ENCODE measurements at places on chromosomes 2 and 18.

DNA sequence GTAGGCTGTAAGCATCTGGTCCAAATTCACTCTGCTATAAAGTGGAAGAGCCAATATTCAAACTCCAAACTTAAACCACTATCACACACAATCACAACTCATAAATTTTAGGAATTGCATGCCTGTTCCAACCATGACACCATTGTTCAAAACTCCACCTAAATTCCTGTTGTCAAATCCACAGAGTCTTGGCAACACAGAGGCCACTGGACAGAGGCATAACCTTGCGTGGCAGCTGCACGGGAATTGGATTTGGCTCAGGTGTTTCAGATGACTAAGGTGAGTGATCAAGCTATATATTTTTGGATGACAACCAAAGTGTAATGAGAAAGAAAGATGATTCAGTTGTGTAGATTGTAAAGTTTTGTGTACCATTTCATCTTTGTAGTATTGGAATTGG lies 422.7 kb upstream of the TNP1 start:
- no peak for DNase-seq

GRCh38 chr18:3340015-3340681 lies 78.2 kb downstream of the MYL12B start:
- DNase-seq, result no peak

DNA sequence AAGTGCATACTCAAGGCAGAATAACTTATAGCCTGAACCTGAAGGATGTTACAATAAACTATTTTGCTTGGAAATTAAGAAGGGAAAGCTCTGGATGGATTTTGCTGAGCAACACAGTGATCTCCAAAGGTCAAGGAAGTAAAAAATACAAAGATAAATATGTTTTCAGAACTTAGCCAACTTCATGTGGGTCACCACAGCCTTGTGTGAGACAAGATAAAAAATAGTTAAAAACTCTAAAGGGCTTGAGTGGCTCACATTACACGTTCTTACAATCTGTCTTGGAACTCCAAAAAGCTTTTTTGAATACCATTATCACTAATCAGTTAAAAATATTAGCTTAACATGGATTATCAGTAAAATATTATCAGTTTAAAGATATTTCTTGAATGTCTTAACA lies 28.9 kb upstream of the MTX2 start:
- no peak for DNase-seq

DNA sequence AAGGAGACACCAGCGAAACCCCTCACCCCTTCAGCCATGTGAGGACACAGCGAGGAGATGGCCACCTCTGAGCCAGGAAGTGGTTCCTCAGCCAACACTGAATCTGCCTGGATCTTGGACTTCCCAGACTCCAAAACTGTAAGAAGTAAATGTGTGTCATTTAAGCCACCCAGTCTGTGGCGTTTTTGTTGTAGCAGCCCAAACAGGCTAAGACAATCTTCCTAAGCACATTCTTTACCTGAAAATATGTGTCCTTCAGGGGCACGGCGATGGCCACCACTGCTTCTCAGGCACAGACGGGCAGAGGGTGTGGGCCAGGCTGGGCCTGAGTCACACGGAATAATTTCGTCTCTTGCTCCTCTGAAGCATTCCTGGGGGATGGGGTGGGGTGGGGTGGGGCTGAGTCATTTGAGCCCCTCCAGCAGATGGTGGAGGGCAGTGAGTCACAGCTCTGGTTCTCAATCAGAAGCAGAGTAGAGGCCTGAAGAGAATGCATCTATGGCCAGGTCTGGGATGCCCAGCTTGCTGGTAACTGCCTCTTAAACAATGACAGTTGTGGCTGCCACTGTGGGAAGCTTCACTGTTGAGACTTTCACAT lies 142.4 kb downstream of the CAPN13 start:
- DNase-seq, result no peak

DNA sequence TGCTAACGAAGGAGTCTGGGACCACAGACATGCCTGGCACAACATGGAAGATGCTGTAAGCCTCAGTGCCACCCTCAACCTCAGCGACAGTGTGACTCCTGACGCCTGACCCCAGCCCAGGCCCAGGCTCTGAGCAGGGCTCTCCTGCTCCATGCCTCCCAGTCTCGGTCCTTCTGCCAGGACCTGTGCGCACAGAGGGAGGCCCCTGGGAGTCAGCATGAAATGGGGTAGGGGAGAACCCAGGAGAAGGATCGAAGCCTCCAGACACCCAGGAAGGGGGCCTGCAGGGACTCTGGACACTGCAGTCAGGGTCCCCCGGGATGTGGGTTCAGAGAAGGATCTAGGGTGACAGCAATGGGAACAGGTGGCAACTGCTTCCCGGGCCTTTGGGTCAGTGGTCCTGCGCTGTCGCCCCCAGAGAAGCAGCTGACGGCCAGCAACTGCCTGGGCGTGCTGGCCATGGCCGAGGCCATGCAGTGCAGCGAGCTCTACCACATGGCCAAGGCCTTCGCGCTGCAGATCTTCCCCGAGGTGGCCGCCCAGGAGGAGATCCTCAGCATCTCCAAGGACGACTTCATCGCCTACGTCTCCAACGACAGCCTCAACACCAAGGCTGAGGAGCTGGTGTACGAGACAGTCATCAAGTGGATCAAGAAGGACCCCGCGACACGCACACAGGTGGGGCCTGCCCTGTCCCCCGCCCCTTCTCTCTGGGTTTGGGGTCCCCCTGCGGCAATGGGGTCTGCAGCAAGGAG lies 233.9 kb downstream of the ATAD2B start:
- DNase-seq, result no peak

DNA sequence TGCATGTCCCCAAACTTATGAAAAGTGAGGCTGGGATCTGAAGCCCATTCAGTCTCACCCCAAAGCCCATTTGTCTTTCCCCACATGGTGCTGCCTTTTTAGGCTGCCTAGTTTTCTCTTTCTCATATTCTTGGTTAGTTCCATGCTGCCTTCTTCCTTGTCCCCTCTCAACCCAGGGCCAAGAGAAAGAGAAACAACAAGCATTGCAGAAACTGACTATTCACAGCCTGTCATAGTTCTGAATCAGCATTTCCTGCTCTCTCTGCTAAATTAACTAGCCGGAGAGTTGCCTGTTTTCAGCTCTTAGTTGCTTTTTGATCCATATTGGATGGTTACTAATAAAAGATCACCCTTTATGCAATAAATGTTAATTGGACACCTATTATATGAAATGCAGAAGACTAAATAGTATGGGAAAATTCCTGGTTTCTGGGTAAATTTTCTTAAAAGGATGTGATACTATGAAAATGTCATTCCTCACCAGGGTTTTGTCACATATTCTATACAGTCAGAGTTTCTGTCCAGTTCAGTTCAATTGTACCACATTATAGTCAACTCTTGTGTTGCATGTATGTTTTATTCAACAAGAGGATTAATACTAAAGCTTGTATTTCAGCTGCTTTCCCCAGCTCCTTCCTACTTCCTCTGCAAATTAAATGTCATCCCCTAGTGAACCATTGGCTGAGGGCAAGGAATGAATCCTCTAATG lies 246.5 kb downstream of the GALR1 start:
- no peak for DNase-seq

- DNase-seq, result no peak
Observed at GRCh38 chr2:215567504-215567903, 131.6 kb upstream of the FN1 start.

DNA sequence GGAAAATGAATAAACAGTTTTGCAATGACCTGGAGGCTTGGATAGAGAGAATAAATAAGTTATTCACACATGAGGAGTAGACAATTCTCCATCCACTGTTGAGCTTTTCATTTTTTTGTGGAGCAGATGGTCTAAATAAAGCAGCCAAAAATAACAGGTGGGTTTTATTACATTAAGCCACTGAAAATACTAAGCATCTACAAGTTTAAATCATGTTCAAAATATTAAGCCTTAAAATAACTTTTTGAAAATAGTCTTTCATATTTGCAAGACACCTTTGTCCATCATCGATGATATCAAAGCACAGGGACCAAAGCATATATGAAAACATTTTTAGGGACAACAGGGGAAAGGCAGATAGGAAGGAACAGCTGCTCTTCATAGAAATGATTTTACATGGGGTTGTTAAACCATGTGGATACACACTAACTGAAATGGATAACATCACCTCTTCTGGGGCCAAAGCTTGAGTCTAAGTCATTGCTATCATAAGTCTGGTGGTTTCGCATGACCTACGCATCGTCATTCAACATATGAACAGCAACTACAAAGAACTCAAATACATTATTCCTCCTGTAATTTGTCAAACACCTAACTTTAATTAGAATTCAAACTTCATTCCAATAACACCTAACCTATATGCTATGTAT lies 197.6 kb upstream of the CHST9 start:
- no peak for DNase-seq

- no peak for DNase-seq
Observed at GRCh38 chr18:73859837-73860397, 287.7 kb downstream of the FBXO15 start.
